ENCODE measurements at places on chromosomes 5 and 9. TPM values are rescaled to one million over a fixed set of nuclear protein-coding genes. Genes with fewer than 3 reads are reported as not detected.

GRCh38 chr5:30932273-30933017, 261.0 kb upstream of the CDH6 start:
- DNase-seq, result no peak

- no peak for DNase-seq
Measured at GRCh38 chr5:14705556-14705955, 41.0 kb downstream of the OTULIN start.

- DNase-seq, result no peak
Measured at GRCh38 chr9:79120941-79121340, 450.8 kb upstream of the TLE4 start.

DNA sequence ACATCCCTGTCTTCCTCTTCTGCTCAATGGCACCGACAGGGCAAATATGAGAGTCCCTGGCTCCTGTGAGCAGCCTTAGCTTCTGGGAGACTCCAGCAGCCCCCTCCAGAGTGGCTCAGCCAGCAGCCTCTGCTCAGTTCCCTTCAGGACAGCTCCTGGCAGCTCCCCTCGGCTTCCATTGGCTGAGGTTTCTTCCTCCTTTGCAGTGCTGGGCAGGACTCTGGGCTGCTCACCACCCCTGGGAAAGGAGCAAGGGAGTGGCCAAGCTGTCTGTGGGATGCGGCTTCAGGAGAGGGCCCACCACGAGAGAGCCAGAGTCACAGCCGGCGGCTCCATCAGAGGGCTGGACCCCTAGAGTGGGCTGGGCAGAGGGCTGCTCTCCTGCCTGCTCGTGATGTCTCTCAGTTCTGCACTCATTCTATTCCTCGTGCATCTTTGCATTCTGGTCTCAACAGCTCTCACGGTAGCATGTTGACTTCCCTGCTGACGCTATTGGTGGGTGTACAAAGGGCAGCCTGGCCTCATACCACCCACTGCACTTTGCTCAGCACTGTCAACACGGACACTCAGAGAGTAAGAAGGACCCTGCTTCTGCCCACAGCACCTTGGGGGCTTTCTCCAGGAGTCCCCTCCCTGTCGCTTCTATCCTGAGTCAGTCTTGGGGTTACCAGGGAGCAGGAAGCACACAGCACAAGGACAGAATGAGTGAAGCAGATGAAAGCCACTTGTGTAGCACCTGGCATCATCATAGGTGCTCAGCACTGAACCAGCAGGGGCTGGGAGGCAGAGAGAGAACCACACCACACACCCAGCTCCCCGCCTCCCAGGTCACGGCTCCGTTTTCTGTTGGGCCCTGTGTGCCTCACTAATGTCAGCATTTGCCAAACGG, 80.9 kb upstream of the ALDH1B1 start:
- no peak for DNase-seq

GRCh38 chr5:58116346-58116745, 343.5 kb downstream of the PLK2 start:
- DNase-seq, result no peak

DNA sequence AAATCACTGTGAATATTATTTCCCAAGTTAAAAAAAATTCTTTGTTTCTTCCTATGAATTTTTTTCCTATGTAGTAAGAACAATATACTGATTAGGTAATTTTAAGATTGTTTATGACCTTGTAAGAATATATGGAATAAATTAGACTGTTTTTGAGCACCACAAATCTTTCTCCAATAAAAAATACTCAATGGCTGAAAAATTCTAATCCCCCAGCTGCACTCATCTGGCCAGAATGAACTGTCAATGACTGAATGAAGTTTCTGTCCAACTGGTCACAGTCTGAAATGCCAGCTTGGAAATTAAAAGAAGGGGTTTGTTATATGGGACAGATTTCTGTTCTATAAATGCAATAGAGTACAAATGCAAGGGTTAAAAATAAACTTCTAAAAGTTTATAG, 569.5 kb upstream of the SEMA6A start:
- no peak for DNase-seq

- DNase-seq, result no peak
Measured at GRCh38 chr9:89405826-89406225, 87.5 kb downstream of the SECISBP2 start.

Gene ENTPD2
- 50.7 TPM for polyA plus RNA-seq

Gene KIF4B
- polyA plus RNA-seq, result 0.14 TPM

Gene CARTPT
- 20.2 TPM for polyA plus RNA-seq

Gene CAMK2A
- polyA plus RNA-seq, result 26.8 TPM
